Thoracic aorta (tissue), 2 donors: ENCODE measurements at places on chromosomes 11 and 22.
A peak's percentile ranks its signal among the peaks of the same experiment; 100 is the strongest.

- no peak overlapping the region for H3K4me3 ChIP-seq
- H3K36me3 ChIP-seq = no peaks in the 10 kb centered on the region
- H3K27me3 ChIP-seq = no peaks in the 10 kb centered on the region
- H3K4me1 ChIP-seq = peaks cover 4% of the 10 kb centered on the region
- H3K27ac ChIP-seq = no peak overlapping the region
- DNase-seq = no peak
Observed at GRCh38 chr11:56625946-56626345, 11.3 kb upstream of the OR5M1 start.

DNA sequence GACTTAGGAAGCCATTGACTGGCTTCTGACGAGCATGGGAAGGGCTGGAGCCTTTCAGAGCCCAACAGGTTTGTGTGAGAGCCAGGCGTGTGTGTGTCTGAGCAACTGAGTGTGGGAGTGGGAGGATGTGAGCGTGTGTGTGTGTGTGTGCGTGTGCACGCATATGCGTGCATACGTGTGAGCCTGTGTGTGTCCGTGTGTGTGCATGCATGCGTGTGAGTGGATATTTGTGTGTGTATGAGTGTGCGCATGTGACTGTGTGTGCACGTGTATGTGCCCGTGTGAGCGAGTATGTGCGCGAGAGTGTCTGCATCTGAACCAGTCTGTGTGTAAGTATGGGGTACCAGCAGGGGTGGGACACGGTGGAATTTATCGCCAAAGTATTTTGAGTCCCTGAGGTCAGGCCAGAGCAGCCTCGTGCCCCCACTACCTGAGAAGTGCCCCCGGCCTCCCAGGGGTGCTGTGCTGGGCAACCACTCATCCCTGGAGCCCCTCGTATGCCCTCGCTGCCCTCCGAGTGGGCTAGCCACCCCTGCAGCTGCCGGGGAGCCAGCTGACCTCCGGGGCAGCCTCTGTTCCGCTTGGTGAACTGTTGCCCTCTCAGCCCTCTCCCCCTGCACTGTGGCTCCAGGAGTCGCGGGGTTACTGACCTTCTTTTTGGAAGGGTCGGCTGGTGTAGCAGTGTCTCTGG, 38.5 kb downstream of the LRP5 start:
- no peaks in the 10 kb centered on the region for H3K27me3 ChIP-seq
- H3K4me1 ChIP-seq = peaks cover 87% of the 10 kb centered on the region
- H3K4me3 ChIP-seq = no peak overlapping the region
- no peak for DNase-seq
- H3K27ac ChIP-seq = peak overlapping the region; percentile 97

DNA sequence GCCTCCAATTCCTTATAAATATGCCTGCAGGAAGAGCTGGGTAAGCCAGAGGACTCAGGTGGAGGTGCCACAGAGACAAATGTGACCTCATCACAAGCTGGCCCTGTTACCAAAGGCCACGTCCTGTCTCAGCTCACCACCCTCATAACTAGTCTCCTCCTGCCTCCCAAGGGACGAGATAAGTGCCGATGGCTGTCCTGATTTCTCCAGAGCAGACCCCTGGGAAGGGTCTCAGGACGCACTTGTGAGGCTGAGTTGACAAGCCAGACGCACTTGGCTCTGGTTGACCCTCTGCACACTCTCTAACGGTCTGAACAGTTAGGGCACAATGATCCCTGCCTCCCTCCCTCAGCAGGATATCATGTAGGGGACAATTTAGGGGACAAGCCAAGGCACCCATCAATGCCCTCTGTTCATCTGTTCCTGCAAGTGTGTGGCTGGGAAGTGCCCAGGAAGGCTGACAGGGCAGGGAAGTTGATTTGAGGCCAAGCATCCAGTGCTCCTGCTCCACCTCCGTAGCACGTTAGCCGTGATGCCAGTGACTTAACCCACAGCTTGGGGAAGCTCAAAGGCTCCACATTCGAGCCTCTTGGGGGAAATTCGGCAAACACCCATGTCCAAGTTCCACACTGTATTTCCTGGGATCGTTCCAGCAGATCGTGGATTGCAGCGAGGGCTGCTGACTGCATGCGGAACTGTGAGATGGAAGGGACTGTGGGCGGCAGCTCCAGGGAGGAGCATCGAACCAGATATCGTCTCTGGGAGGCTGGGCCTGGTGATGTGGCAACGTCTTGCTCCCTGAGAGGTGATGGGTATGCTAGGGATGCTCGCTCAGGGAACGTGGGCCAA, 2.8 kb downstream of the SMIM38 start:
- DNase-seq = no peak
- no peak overlapping the region for H3K27ac ChIP-seq
- no peaks in the 10 kb centered on the region for H3K36me3 ChIP-seq
- H3K4me1 ChIP-seq = no peaks in the 10 kb centered on the region

DNA sequence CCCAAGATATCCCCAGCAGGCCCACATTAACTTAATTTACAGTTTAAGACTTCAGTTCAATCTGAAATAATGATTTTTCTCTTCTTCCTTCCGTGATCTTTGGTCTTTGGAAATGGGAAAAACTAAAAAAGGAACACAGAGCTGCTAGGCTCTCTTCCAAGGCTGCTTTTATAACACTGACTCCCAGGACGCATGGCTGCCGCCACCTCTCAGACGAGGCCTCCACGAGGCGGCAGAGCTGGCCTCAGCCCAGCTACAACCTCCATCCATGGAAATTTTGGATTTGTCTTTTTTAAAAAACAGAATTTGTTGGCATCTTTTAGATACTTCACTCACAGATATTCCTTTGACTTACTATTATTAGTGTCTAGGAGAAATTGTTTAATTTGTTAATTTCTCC, 385.5 kb upstream of the SYN3 start:
- no peak overlapping the region for H3K27ac ChIP-seq
- peaks cover 6% of the 10 kb centered on the region for H3K4me1 ChIP-seq
- no peaks in the 10 kb centered on the region for H3K36me3 ChIP-seq
- DNase-seq = no peak

DNA sequence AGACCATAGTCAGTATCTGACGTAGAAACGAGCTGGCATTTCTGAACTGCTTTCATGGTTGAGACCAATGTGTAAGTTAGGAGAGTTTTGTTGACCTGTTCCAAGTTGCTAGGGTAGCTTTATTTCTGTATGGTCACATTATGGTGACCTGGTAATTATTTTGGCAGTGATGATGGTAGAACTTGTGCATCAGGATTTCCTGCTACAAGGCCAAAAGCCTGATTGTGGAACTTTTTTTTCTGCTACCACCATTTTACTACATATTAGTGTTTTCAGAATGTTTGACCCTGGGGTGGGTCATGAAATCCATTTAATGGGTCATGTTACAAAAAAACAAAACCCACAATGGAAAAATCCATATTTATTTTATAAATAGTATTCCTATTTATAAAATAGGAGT, 18.9 kb downstream of the FBXO7 start:
- DNase-seq = no peak
- H3K4me3 ChIP-seq = no peak overlapping the region
- no peaks in the 10 kb centered on the region for H3K4me1 ChIP-seq
- H3K27ac ChIP-seq = no peak overlapping the region
- no peaks in the 10 kb centered on the region for H3K27me3 ChIP-seq

GRCh38 chr22:43681731-43682360, 130.3 kb downstream of the EFCAB6 start:
- no peak for DNase-seq
- no peaks in the 10 kb centered on the region for H3K4me1 ChIP-seq
- no peak overlapping the region for H3K27ac ChIP-seq
- H3K4me3 ChIP-seq = no peak overlapping the region
- no peaks in the 10 kb centered on the region for H3K36me3 ChIP-seq
- no peaks in the 10 kb centered on the region for H3K27me3 ChIP-seq

GRCh38 chr11:103585911-103586310, 450.5 kb upstream of the DDI1 start:
- H3K4me3 ChIP-seq = no peak overlapping the region
- no peak overlapping the region for H3K27ac ChIP-seq
- no peaks in the 10 kb centered on the region for H3K27me3 ChIP-seq
- H3K4me1 ChIP-seq = no peaks in the 10 kb centered on the region
- H3K36me3 ChIP-seq = no peaks in the 10 kb centered on the region
